ENCODE measurements at places on chromosomes 16 and 17.

DNA sequence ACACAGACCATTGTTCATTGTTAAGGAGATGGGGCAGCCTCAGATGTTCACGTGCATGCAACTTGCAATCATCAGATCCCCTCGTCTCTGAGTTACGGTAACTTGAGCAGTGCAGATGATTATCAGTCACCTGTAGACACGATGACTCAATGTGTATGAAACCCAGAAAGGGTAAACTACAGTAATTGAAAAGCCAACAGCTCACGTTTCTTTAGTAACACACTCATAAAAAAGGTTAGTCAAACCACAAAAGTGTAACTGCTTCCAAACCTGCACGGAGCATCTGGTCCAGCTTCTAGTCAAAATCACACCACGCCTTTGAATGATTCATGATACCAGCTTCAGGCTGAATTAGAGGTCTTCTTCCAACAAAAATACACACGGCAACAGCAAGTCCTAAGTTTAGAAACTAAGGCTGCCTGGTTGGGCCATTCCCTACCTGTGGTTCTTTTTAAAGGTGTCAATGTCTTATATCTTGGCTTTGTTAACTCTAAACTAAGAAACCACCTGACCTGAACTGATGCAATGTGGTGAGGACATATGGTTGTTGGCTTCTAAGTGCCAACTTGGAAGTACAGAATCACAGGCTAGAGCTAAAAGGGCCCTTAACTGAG, 32.3 kb downstream of the GRB7 start:
- no peak for DNase-seq

GRCh38 chr16:66087308-66087707, 279.2 kb upstream of the CDH5 start:
- no peak for DNase-seq

DNA sequence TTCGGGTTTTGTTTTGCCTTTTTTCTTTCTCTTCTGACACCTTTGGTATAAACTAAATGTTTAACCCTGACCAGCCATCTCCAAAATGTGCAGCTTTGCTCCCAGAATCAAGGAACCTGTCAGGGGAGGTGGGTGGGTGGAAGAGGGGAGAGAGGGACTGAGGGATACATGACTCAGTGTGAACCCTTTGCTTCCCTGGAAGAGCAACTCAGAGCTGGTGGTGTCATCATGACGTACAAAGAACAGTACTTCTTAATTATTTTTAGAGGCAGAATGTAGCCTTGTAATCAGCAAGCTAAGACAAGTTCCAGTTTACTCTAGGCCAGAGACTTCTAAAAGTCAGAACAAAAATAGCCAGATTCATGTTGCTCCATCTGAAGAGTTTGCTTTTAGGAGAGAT, 119.6 kb upstream of the HAS3 start:
- peak; percentile 6 for DNase-seq

DNA sequence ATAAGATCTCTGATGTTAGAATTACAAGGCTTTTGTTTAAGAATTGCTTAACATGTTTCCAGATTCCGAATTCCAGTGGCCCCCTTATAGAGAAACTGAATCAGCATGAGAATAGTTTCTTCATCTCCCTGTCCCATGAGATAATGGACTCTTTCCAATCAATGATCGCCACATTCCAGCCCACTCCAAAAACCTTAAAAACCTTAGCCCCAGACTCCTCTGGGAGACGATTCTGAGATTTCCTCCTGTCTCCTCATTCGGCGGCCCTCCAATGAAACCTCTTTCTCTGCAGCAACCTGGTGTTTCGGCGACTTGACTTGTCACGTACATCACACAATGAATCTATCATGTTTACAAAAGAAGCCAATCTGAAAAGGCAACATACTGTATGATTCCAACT, 197.1 kb upstream of the PSMD7 start:
- DNase-seq = no peak

DNA sequence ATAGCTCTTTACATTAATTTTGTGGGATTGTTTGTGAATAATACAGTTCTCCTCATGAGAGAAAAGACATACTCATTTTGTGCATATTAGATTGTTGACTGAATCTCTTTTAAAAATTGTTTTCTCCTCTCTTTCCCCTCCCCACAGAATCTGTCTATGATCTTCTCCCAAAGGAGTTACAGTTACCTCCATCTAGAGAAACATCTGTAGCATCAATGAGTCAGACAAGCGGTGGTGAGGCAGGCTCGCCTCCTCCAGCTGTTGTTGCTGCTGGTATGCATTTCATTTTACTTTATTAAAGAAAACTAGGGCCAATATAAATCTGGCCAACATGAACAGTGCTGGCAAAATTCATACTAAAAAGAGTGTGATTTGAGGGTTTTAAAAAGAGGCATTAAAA, 60.5 kb downstream of the NFAT5 start:
- peak; percentile 35 for DNase-seq
